ENCODE measurements at places on chromosomes 2 and 18.

- DNase-seq = peak; percentile 66
Observed at GRCh38 chr2:46010925-46011490, 286.2 kb upstream of the EPAS1 start.

GRCh38 chr2:39121523-39122063 lies 742 bp upstream of the SOS1 start:
- DNase-seq = no peak

DNA sequence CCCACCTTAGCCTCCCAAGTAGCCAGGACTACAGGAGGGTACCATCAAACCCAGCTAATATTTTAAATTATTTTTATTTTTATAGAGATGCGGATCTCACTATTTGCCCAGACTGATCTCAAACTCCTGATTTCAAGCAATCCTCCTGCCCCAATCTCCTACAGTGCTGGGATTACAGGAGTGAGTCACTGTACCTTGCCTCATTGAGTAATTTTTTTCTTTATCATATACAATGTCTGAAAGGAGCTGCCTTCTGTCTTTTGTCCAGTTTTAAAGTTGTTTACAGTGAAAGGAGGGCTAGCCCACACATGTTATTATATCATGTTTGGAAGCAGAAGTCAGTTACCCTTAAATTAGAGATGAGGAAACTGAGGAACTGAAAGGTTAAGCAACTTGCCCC lies 32.5 kb downstream of the PRKRA start:
- DNase-seq = peak; percentile 11

DNA sequence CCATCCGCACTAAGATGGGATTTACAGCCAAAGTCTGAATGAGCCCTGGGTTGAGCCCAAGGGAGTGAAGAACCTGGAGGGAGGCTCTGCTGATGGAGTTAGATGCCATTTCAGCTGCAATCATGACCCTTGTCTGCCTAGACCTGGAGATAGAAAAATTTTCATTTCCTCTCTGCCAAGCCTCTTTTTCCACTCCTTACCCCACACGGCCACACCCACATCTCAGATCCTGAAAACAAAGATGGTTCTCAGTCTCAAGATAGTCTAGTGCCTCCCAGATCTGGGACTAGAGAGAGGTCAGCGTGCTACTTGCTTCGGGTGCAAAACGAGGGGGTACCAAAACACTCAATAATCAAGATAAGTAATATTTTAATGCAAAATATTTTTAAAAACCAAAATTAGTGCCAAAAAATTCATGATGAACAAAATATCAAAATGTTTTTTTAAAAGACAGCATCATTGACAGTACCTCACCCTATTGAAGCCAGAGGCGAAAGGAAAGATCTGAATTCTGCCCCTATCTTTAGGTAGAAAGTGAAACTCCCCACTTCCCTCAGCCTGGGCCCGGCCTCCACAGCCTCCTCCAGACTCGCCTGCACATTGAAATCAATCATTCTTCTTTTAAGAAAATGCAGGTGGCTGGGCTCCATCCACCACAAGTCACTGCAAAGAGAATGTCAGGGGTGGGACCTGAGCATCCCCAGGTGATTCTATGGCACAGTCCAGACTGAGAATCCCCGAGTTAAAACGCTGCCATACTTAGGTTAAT lies 57.8 kb upstream of the GPR45 start:
- DNase-seq = no peak

DNA sequence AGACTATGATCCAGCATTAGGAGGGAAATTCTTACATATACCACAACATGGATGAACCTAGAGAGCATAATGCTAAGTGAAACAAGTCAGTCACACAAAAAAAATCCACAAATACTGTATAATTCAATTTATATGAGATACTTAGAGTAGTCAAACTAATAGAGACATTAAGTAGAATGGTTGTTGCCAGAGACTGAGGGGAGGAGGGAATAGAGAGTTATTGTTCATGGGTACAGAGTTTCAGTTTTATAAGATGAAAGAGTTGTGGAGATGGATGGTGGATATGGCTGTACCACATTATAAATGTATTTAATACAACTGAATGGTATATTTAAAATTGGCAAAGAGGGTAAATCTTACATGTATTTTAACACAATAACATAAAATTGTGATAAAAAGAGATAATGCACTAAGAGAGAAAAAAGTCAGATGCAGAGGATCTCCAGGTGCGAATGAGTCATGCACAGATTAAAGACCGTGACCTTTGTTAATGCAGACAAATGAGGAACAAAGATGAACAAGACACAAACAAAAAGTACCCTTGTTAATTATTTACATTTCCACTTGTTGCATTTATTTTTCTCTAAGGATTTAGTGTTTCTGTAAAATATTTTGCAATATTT lies 541.7 kb upstream of the MEX3C start:
- no peak for DNase-seq

DNA sequence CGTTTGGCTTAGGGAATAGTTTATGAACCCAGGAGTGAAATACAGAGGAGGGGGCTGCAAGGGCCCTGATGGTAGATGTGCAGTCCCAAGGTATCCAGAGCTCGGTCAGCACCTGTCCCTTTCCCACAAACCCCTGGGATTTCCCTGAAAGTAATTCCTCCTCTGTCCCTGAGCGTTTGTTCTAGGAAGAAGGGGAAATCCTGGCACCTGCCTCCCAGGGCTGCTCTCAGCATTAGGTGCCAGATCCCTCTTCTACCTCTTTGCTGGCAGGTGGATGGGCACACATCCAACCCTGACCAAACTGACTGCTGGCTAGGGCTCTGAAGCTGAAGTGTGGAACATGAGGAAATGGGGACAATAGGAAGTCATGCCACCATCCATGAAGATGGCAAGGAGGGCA lies 824.0 kb downstream of the SLC4A3 start:
- no peak for DNase-seq

DNA sequence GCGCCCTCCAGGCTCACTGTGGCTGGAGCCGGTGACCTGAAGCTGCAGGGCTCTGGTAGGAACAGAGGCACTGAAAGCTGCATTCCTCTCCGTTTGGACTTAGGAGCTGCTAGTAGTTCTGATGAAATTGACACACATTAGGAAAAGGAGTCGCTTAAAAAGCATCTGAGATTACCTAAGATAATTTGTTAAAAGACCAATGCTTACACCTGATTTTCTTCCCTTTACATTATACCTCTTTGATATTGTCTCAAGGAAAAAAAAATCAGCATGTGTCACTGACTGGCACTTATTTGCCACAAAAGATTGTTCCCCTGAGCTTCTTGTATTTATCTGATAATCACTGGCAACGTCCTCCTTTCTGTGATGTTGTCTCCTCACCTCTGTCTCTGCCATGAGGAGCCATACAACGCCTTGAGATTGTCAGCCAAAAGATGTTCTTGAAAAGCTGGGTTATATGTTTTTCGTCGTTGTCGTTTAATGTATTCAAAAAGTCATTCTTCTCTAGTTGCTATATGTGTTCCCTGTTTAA lies 618 bp upstream of the CHN1 start:
- peak; percentile 21 for DNase-seq

GRCh38 chr2:132276571-132276981 lies 114.8 kb upstream of the ANKRD30BL start:
- no peak for DNase-seq

GRCh38 chr2:241575624-241576292 lies 17.2 kb downstream of the BOK start:
- no peak for DNase-seq

GRCh38 chr2:60215386-60215901 lies 338.0 kb downstream of the BCL11A start:
- DNase-seq = no peak

DNA sequence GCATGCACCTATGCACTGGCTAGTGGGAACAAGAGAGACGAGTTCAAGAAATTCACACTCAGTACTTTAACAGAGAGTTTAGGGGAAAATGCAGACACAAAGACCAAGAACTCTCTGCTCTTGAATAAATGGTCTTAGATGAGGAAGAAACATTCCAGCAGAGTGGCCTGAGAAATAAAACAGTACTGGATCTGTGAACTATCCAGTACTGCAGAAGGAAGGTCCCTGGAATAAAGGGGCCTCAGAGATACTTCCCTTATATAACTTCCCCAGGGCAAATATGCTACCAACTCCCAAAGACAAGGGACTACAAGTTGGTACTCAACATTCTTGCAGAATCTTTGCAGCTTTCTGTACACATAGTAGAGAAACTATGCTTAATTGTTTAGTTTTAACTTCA lies 70.9 kb upstream of the ARL5A start:
- no peak for DNase-seq

DNA sequence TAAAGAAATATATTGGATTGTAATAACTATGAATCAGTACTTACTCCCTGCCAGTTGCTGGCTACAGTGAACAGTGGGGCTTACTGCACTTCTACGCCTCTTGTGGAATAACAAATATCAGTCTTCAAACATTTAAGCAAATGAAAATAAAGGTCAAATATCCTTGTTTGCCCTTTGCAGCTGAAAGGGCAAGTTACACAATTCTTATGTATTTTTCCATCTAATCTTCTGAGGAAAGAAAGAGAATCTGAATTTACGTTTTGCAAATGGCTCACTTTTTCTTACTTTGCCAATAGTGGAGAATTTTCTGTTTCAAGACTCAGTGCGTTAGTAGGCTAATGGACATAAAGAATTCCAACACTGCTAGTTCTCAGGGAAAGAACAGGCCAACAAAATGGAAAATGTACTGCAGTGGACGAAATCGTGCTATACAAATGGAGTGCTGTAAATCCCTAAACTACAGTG lies 157.2 kb upstream of the TMEM200C start:
- DNase-seq = no peak

DNA sequence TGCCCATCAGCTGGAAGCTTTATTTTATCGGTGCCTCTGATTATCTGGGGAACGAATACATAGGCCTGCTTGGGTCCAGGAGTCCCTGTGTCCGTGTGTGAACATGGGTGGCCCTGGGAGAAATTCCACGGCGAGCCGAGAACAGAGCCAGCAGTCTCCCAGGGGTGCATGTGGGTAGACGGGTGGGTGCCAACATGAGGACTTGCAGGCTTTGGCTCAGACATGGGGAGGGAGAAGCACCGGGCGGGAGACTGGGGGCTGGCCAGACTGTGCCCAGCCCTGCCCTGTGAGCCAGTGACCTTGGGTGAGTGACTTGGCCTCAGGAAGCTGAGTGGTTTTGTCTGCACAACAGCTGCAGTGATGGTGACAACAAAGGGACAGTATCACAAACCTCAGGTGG lies 44.2 kb upstream of the SALL3 start:
- DNase-seq = no peak

DNA sequence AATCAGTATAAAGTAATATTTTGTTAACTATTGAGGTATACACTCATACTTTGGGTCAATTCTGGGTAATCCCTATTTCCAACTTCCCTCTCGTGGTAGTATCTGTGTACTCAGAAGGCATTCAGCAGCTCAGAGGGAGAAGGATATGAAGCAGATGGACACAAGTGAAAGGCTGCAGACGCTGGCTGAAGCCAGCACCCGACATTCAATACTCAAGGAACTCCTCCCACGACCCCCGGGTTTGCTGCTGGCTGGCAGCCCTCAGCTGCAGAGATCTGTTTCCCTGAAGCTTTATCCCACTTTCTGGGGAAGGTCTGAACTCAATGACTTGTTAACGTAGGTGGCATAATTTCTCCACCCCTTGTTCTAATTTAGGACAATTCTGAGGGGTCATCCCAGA lies 847.3 kb upstream of the SOX11 start:
- DNase-seq = no peak

- no peak for DNase-seq
Observed at GRCh38 chr2:150695451-150696135, 208.1 kb upstream of the RND3 start.

DNA sequence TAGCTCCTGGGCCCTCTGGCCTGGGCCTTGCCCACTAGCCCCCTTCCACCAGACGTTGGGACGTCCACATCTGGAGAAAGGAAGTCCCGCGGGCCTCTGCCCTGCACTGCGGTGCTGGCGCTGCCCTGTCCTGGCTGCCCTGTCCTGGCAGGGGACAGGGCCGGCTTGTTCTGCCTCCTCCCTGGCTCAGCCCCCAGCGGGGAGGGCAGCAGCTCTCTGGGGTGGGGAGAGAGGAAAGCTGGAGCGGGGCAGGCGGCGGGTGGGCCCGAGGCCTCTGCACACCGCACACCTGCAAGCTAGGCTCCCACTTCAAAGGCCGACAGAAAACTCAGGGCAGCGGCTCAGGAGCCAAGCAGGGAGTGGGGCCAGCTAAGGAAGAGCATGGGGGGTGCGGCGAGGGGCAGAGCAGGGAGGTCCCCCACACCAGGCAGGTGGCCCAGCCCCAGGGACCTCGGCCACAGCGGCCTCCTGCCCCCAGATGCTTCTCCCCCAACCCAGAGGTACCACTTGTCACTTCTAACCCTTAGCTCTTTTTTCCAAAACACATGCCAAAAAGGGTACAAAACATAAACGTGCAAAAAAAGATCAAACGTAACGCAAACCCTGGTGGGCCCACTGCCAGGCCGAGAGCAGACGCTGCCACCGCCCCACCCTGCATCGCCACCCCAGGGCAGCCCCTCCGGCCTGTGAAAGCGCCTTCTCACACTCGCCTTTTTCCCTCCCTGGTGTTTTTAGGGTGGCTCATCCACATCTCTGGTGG lies 13.5 kb downstream of the SNED1 start:
- no peak for DNase-seq

- no peak for DNase-seq
Observed at GRCh38 chr18:51044928-51045585, 15.0 kb downstream of the SMAD4 start.

- DNase-seq = no peak
Observed at GRCh38 chr2:215604606-215605005, 168.7 kb upstream of the FN1 start.

DNA sequence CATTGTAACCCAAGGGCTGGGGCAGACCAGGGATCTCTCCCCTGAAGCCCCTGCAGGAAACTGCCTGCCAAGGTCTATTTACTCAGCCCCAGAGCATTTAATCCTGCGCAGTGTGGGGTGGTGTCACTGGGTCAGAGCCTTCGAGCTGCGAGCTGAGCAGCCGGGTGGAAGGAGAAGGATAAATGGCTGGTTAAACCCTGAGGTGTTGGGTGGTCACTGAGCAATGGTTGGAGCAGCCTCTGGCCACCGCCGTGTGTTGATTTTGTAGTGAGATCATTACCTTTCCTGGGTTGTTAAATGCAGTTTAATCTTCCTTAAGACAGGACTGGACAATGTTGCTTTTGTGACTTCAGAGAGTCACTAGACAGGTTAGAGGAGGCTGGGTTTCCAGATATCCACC lies 98.1 kb downstream of the SETBP1 start:
- DNase-seq = peak; percentile 27

DNA sequence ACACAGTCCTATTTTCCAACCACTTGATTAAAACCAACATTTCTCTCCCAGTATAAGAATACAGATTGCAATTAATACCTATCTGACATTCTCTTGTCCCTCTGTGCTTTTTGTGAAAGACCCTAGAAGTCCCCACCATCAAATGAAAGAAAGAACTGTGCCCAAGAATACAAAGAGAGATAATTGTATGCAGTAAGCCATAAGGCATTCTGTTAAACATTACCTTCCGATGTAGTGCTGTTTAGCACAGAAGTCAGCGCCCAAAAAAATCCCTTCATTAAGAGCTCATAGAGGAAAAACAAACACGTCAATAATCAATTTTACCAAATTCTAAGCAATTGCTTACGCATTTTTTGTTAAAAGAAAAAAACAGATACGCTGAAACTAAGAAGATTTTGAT lies 41.1 kb downstream of the ZNF516 start:
- DNase-seq = peak; percentile 61
